ENCODE measurements at places on chromosomes 4 and X.

- DNase-seq = no peak
Observed at GRCh38 chr4:147836807-147837206, 104.9 kb downstream of the ARHGAP10 start.

- no peak for DNase-seq
Observed at GRCh38 chrX:130109429-130110378, 593 bp downstream of the ELF4 start.

DNA sequence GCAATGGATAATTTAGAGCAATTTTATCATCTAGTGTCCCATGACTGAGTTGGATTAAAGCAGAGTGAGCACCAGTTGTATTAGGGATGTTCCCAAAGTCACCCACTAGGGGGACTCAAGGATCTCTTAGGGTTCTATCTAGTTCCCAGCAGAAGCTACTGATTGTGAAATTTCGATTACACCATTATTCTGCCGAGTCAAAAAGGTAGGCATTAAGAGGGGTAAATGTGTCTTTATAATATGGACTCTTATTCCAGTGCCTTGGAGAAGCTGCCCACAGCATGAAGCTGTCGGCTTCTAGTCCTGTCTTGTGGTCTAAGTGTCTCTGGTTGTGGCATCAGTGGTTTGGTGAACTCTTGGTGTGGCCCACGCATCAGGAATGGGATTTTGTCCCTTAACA, 53.3 kb downstream of the RGS12 start:
- DNase-seq = peak; percentile 19

- DNase-seq = no peak
Observed at GRCh38 chr4:156173937-156174336, 220.3 kb upstream of the CTSO start.

Data from GM12864 (cell line).